Glutamatergic neuron (in vitro differentiated cells): ENCODE measurements at places on chromosomes 6 and 20. TPM values are rescaled to one million over a fixed set of nuclear protein-coding genes. Genes with fewer than 3 reads are reported as not detected.

GRCh38 chr6:25280344-25281074 lies 1.3 kb downstream of the CARMIL1 start:
- DNase-seq: no peak

DNA sequence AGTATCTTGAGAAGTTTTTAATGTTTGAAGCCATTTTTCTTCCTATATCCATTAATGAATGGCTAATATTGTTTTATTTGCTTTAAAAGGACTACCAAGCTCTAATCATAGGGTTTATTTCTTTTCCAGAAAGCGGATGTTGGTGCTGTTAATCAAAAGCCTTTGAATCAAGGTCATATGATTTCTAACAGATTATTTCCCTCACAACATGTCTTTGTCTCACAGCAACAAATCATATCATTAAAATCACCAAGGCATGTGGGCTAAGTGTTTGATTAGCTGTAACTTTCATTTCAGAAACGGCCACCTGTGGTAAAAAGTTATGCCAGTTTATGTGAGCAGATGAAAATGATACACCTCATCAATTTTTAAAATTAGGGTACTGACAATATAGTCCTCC lies 21.7 kb downstream of the TRAF3IP2 start:
- DNase-seq: no peak

DNA sequence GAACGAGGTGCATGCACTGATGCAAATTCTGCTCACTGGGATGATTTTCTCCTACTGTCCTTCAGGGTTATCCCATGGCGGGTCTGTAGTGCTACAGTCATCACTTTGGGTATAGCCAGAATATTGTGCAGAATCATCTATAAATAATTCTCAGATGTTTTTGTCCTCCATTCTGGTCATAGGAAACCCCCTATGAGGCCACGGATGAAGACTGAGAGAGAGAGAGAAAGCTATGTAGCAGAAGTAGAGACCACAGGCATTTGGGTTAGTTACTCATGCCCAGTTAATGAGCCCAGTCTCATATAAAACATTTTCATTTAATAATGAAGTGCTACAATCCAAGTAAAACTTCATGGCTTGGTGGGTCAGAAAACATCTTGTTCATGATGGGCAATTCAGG lies 145.1 kb upstream of the PLN start:
- no peak for DNase-seq

DNA sequence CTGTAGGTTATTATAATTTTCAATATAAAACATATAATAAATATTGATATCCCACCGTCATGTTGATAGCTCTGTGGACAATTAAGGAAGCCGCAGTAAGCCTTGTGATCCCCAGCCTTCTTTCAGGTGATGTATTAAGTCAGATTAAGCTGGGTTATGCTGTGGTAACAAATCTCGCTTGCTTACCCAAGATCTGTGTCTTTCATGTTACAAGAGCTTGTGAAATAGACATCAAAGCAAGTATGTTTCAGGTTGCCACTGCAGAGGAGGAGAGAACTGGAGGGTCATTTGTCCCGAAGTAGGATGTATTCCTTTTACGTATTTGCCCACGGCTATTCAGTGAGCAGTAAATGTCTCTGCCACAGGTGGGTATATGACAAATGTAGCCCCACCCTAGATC lies 17.8 kb upstream of the BCKDHB start:
- no peak for DNase-seq

Gene XKR7
- 284 TPM for total RNA-seq

DNA sequence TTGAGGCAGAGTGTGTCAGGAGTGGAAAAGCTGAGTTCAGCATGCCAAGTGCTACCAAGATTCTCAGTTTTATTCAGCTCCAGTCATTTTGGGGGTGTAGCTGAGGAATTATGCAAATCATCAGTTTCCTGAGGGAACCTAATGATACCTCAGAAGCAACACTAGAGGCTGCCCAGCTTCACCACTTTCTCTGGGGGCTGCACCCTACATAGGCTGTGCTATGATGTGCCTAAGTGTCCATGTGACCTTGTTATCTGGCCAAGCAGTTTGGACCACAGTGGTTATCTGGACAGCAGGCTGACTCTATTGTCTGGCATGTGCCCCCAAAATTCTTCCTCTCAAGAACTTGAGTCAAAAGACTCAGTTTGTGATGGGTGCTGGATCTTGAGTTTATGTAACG lies 374.6 kb upstream of the SYNCRIP start:
- no peak for DNase-seq

Gene RWDD2A
- total RNA-seq: 7.6 TPM

Gene C6orf141
- total RNA-seq: not detected

Gene KIAA1755
- 1.6 TPM for total RNA-seq

GRCh38 chr6:25360621-25361020 lies 81.4 kb downstream of the CARMIL1 start:
- DNase-seq: no peak

DNA sequence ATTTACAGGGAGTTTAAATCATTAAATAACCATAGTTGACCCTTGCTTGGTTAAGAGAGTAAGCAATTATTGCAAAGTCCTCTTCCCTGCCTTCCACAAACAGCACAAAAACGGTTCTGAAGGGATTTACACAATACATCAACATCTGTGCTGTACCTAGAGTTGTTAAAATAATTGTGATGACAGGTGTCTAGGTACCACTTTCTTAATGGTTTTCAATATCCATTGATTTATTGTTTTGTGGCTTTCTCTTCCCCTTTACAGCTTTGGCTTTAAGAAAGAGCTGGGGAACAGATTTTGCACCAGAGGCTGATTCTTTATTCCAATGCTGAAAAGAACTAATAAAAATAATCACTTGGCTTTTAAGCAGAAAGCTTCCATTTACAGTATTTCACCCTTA lies 598 bp upstream of the SOX4 start:
- DNase-seq: no peak

- no peak for DNase-seq
Measured at GRCh38 chr20:45695496-45695895, 6.3 kb upstream of the WFDC13 start.

- DNase-seq: no peak
Measured at GRCh38 chr6:24307881-24308280, 50.0 kb downstream of the DCDC2 start.

GRCh38 chr6:38264605-38265004 lies 375.1 kb downstream of the BTBD9 start:
- DNase-seq: no peak
